Pulmonary artery endothelial cell (primary cell): ENCODE measurements at places on chromosomes 3 and 15. TPM values are rescaled to one million over a fixed set of nuclear protein-coding genes. Genes with fewer than 3 reads are reported as not detected.

DNA sequence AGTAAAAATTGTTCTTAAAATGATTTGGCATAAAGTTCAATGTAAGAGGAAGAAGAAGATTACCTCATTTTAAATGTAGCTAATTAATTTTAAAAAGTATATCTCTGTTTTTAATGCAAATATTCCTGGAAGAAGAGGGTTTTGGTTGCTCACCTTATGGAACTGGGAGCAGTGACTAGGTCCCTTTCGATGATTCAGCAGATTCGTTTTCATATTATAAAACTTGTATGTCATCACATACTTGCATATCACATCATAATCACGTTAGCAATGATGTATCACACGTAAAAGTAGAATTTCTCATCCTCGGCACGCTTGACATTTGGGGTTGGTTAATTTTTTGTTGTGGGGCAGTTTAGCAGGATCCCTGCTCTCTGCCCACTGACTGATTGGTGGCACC, 47.6 kb downstream of the GPR160 start:
- DNase-seq, result no peak

DNA sequence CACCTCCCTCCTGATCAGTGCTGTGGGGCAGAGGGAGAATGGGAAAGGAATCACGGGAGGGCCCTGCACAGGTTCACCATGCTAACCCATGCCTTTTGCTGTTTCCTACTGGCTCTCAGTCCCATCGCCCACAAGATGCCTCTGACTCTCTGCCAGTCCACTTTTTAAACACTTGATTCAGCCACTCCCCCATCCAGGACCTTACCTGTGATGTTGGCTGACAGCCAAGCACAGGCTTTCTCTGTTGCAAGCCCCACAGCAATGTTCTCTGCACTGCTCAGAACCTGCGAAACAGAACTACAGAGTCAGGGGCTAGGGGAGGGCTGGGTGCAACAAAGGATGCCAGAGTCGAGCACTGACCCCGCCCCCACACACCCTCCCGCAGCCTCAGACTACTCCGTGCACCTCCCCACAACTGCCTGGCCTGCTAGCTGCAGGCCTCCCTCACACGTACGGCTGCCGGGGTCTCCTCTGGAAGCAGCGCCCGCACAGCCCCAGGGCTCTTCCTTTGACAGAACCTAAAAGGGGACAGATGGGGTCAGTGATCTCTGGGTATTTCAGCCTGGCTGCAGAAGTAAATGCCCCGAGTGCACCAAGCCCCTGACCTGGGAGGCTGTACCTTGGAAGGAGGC, 9.1 kb downstream of the CDAN1 start:
- DNase-seq, result no peak

- no peak for DNase-seq
Observed at GRCh38 chr15:41850482-41851166, 12.0 kb downstream of the PLA2G4B start.

Gene NOP10
- total RNA-seq, result 186 and 277 TPM in 2 replicates

GRCh38 chr3:43031485-43031884, 52.4 kb downstream of the GASK1A start:
- DNase-seq, result no peak

- DNase-seq, result no peak
Observed at GRCh38 chr3:187718802-187719201, 16.4 kb upstream of the RTP2 start.

DNA sequence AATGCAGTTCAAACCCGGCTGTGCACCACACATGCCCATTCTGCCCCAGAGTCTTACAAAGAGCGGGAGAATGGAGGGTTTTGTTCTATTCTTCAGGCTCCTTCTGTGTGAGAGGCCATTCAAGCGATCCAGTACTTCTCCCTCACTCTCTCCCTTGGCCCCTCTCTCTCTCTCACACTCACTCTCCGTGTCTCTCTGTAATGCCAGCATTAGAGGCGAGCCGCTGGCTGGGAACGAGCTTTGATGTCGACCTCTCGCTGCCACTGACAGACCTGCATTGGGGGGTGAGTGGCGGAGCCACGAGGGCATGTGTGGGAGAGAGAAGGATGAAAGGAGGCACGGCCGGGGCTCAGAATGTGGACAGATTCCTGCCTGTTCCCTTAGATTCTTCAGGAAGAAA, 231.7 kb upstream of the ARRDC4 start:
- DNase-seq, result no peak

DNA sequence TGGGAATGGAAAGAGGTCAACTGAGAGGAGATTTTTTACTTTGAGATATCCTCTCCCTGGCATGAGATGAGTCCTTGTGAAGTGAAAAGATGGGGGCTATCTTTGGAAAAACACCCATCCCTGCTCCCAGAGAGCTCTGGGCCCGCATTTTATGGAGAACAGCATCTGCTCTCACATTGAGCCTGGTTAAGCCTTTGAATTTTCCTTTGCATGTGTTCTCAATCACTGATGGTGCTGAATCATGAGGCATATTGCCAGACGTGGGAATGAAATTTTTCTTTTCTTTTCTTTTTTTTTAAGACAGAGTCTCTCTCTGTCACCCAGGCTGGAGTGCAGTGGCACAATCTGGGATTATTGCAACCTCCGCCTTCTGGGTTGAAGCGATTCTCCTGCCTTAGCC, 24.4 kb downstream of the TMEM45A start:
- DNase-seq, result no peak

GRCh38 chr15:42632105-42632675, 56.8 kb downstream of the STARD9 start:
- no peak for DNase-seq

DNA sequence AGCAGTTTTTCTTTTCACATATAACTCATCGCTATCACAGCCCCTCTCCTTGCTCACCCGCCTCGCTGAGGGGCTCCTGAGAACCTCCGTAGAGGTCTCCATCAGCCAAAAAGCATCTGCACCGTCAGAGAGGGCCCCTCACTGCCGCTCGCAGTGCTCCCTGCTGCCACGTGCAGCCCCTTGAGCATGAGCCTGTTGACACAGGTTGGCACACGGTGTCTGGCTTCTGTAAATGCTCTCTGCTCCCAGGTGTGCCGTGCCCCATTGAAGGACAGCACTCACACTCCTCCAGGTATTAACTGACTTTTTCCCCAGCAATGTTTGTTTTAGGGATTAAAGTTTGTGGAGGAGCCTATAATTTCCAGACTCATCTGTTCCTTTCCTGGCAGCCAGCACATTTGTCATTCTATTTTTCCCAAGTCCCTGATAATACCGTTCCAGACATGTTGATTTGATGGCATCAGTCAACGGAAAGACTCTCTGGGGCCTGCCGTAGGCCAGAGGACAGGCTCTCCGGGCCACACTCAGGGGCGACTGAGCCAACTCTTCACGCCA, 2.1 kb upstream of the FURIN start:
- no peak for DNase-seq

Gene C2CD4A
- total RNA-seq, result 0.74 and 3.2 TPM in 2 replicates

GRCh38 chr15:70165716-70166284, 68.1 kb upstream of the TLE3 start:
- no peak for DNase-seq
